ENCODE measurements at places on chromosomes 6 and 20. TPM values are rescaled to one million over a fixed set of nuclear protein-coding genes. Genes with fewer than 3 reads are reported as not detected.

Gene WFDC10B
- not detected for total RNA-seq

Gene DNAH8
- total RNA-seq: 0.12 TPM

Gene TUBB1
- total RNA-seq: not detected

Gene SAPCD1
- 12.8 TPM for total RNA-seq

Gene CRISP3
- not detected for total RNA-seq

Gene PACRG
- not detected for total RNA-seq

Gene SMAP1
- 43.5 TPM for total RNA-seq

Gene GJA1
- not detected for total RNA-seq

Gene ARFGEF3
- total RNA-seq: 0.15 TPM

Gene MYBL2
- total RNA-seq: 78.2 TPM

Gene FAM217A
- not detected for total RNA-seq

Gene NFATC2
- 87.5 TPM for total RNA-seq

Gene NOX3
- total RNA-seq: not detected

Gene OR2B6
- not detected for total RNA-seq

Gene SLPI
- total RNA-seq: 0.64 TPM

Gene OR12D3
- not detected for total RNA-seq

Gene ERVFRD-1
- not detected for total RNA-seq

Gene PPP1R3G
- total RNA-seq: not detected

Gene SPDEF
- total RNA-seq: not detected

Gene THBS2
- total RNA-seq: not detected

Gene RBBP8NL
- total RNA-seq: not detected

Gene VGLL2
- total RNA-seq: not detected
